ENCODE measurements at places on chromosomes 2 and 18.

DNA sequence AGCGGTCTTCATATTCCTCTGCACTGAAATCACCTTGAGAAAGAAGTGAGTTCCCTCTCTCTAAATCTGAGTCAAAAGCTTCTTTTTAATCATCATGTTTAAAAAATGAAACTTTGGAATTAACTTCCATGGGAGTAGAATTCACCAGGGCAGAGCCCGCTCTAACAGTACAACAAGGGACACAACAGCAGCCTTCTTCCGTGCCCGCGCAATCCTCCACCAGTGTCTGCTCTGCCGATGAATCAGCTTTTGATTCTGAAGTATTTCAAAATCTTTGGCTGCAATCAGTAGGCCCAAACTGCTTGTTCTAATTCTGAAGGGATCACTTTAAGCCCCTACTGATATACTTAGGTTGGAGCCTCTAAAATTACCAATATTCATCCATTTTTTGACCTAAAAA lies 76.9 kb downstream of the USP40 start:
- DNase-seq, result no peak

DNA sequence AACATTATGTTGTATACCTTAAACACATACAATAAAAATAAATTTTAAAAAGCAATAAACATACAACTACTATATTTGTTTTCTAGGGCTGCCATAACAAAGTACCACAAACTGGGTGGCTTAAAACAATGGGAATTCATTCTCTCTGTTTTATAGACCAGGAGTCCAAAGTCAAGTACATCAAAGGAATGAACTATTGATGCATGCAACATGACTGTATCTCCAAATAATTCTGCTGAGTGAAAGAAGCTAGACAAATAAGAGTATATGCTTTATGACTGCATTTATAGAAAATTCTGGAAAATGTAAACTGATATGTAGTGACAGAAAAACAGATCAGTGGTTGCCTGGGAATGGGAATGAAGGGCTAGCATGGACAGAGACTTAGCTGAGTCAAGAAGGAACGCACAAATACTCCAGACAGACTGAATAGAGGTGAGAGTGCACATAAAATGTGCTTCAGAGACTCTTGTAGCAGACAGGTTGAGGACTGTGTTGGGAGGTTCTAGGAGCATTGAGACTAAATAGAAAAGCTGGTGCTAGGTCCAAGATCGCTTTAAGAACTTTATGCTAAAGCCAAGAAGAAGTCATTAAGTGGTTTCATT lies 11.0 kb upstream of the PLA2R1 start:
- no peak for DNase-seq

DNA sequence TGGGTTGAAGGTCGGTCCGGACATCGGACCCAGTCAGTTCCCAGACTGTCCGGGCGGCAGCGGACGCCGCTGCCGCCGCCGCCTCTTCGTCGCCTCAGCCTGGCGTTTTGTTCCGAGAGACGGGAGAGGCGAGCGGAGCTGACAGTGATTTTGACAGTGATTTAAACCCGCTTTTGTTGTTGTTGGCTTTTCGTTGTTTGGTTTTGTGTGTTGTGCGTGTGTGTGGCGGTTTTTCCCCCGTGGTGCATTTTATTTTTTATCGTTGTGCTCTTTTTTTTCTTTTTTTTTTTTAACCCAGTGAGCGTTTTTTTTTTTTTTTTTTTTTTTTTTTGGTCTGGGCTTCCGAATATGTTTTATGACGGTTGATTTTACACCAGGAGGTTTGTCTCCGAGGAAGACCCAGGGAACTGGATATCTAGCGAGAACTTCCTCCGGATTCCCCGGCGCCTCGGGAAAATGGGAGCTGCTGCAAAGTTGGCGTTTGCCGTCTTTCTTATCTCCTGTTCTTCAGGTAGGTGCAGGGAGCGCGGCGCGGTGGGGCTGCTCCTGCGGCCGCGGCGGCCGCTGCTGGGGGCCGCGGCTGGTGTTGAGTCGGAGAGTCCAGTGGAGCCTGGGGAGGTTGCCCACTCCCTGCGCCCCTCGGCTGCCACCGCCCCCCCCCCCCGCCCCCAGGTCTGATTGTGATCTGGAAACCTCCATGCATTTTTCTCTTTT lies at the start of gene ACVR2A:
Gene ACVR2A (plus strand): TSS at position 333 of the 714 bp plus-strand sequence. CDS start 124 bp downstream, at position 457.
- DNase-seq, result peak; percentile 51

- no peak for DNase-seq
Observed at GRCh38 chr2:74806920-74807319, 27.0 kb upstream of the HK2 start.

GRCh38 chr18:33596178-33596854 lies 18.3 kb downstream of the ASXL3 start:
- no peak for DNase-seq

Measured in nephron progenitor cell (in vitro differentiated cells).